Lower lobe of right lung (tissue), 2 donors: ENCODE measurements at places on chromosomes 3 and 15.

DNA sequence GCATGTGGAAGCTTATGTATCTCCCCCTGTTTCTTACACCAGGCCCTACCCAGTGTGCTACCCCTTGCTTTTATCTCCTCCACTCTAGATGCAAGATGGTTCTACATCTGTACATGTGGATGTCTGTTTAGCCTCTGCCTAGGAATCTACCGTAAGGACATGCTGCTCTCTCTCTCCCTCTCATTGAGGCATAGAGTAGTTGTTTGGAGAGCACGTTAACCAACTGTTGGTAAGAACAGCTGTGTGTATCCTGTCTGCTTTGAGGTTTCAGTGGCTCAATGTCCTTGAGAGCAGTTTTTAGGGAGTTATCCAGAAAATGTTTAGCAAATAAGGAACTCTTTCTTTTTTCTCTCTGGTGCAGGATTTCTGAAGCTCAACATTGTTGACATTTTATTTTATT is 152.8 kb downstream of the DNAJB8 start:
- no peak for DNase-seq

GRCh38 chr3:169769287-169770181 is at the start of gene ACTRT3:
Gene ACTRT3, minus strand, starts transcription at chr3:169769561. Its CDS starts 41 bp downstream, at chr3:169769520.
- peak; percentile 83 for DNase-seq

DNA sequence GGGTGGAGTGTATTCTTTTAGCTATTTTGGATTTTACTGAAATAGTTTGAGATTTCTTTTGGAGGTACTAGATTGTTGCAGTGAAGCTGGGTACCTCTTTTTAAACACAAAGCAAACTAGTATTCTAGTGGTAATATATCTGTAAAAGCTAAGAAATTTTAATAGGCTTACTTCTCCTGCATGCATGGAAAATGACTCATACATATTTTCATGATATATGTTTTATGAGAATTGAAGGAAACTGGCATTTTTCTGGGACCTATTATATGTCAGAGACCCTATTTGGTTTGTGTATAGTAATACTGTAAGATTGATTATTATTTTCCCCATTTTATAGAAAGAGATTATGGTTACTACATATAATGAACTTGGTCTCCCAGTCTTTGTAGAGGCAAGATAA is 851.0 kb downstream of the DIPK2A start:
- DNase-seq, result no peak

GRCh38 chr15:69551391-69552056 is 98.9 kb downstream of the RPLP1 start:
- DNase-seq, result no peak

- DNase-seq, result no peak
These were observed 27.2 kb downstream of the AQR start for GRCh38 chr15:34942363-34942762.

GRCh38 chr3:53193466-53194209 is 32.6 kb downstream of the PRKCD start:
- no peak for DNase-seq

DNA sequence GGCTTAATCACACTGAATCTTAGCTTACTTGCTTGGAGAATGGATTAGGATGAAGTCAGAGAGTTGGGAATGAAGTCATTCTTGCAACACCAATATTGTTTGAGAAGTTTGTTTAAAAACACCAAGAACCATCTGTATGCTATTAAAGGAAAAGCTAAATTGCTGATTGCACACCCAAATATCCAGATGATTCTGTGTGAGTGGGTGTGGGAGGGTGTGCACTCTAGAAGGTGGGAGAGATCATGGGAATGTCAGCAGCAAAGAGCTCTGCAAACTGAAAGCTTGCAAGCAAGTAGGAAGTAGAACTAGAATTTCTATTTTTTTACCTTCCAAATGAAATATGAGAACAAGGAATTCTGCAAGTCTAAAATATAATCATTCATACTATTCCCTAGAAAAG is 364.9 kb downstream of the NR2F2 start:
- DNase-seq, result no peak

DNA sequence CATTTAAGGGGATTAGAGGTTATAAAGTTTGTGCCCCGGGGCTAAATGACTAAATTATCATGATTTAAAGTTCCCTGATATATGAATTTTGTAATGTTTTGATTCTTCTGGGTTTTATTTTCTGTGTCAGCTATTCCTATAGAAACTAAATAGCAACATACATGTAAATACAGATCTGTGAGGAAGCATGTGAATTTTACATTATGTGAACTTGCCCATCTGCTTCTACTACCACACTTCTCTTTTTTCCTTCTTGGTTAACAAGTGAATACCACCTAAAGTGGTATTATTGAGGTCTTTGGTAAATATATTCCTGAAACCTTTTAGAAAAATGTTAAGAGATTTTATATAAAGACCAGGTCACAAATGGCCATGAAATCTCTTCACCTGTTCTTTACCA is 29.3 kb downstream of the SLMAP start:
- no peak for DNase-seq

DNA sequence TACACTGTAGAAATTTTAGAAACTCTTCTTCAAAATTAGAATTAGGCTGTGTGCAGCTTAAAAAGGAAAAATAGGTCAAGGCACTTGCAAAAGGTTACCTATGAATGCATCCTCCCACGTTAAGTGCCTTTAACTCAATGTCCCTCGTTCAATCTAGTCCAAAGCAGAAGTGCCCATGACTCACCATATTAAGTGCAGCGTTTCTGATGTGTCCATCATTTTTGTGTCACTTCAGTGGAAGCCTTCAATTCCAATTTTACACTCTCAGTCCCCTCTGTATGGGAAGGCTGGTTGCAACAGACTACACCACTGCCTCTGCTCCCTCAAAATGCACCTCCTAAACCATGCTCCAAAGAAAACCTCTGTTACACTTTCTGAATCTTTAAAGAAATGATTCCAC is 53.4 kb downstream of the FOXB1 start:
- no peak for DNase-seq

DNA sequence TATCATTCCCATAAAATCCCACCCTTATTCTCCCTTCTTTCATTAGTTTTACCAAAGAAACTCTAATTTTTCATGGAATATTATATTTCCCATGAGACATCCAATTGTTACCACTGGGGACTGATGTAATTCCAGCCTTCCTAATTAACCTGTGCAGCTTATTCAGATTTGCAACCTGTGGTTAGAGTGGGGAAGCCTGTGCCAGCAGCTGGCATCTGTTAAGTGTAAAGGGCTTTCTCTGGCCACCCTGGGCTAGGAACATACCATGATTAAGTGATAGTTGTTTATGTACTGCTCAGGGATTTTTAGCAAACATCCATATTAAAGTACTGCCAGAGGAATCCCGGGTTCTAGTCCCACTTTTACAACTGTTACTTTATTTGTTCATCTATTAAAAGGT is 78.2 kb downstream of the TPRG1 start:
- no peak for DNase-seq

DNA sequence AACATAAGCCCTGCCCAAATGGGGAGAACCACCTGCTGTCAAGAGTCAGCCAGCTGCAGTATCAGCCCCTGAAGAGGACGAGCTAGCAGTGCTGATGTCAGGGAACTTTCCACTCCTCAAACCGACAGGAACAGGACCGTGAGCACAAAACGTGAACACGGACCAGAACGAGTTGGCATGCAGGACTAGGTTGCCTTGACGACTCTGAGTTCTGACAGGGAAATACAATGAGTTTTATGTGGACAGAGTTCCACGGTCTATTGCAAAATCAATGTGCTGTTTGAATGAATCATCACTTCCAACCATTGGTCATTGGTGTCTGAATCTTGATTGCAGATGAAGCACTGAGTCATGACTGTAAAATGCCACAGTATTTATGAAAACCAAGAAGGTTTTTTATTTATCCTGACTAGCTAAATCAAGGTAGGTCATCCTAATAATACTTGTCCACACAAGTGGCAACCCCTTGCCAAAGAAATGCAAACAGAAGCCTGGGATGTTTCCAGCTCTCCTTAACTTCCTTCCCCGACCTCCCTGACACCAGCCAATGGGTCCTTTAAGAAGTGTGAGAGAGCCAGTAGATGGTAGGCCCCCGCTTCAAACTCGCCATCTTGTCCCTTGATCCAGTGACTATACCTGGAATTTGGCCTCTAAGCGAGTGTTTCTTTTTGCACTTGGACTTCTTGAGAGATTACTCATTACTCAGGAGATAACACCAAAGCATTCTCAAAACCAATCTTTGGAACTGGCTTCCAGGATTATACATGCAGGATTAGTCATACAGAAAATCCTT is 119.6 kb downstream of the ASB7 start:
- DNase-seq, result peak; percentile 73

DNA sequence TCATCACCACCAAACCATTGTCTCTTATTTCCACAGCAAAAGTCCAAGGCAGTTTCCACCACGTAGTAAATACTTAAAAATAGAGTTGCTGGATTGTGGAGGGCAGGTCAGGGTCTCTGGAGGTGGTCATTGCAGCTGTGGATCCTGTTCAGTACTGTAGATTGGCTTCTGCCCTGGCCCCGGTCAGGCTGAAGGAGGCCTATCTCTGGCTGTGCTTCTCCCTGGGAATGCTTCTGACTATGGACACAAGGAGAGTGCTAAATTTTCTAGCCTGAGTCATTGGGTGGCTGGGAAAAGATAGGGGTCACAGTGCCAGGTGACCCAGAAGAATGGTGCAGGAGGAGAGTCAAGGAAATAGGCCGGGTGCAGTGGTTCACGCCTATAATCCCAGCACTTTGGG is 26.3 kb upstream of the GMPPB start:
- DNase-seq, result no peak

DNA sequence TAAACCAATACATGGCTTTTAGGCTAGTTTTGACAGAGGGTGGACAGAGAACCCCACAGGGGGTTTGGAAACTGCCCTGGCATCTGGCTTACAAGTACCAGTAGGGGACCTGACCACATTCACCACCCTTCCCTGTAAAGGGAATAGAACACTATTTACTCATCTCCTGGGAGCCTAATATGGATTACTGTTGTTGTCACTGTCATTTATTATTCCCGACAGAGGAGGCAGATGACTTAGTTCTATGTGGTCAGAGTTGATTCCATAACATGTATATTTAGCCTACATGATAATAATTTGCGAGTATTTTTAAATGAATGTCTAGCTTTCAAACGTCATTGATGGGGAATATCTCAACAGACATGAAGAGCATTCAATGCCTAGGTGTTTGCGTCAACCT is 15.9 kb downstream of the ZBTB38 start:
- no peak for DNase-seq

GRCh38 chr3:168476360-168476980 is 380.7 kb upstream of the GOLIM4 start:
- DNase-seq, result no peak

GRCh38 chr3:100104817-100105413 is 9.4 kb downstream of the FILIP1L start:
- DNase-seq, result no peak

DNA sequence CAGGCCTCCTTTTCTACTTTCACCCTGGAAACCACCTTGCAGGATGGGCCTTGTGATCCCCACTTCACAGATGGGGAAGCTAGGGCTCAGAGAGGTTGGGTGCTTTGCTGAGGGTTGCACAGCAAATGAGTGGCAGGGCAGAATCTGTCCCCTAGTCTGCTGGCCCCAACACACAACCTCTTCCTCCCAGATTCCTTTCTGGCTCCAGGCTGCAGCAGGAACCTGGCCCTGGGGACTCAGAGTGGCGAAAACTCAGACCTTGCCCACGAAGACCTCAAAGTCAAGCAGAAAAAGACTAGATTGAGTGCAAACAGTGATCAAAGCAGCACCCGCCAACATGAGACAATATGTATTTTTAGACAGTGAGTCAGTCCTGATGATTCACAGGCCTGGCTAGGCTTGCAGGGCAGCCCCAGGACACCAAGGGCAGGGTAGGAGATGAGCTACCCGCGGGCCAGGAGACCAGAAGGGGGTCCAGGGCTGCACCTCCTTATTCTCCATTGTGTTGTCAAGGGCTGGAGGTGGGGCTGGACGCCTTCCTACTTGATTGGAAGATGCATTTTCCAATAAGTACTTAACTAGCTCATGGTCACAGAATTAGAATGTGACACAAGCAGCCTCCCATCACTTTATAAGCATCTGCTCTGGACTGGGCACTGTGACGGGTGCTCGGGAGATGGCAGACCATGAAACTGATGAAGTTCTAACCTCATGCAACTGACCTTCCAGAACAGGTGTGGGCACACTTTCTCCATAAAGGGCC is 23.9 kb downstream of the GOLGA6L2 start:
- DNase-seq, result no peak
